Activated CD4-positive, alpha-beta T cell treated with anti-CD3 and anti-CD28 coated beads for 48 hours (primary cell): ENCODE measurements at places on chromosomes 7 and 10.

DNA sequence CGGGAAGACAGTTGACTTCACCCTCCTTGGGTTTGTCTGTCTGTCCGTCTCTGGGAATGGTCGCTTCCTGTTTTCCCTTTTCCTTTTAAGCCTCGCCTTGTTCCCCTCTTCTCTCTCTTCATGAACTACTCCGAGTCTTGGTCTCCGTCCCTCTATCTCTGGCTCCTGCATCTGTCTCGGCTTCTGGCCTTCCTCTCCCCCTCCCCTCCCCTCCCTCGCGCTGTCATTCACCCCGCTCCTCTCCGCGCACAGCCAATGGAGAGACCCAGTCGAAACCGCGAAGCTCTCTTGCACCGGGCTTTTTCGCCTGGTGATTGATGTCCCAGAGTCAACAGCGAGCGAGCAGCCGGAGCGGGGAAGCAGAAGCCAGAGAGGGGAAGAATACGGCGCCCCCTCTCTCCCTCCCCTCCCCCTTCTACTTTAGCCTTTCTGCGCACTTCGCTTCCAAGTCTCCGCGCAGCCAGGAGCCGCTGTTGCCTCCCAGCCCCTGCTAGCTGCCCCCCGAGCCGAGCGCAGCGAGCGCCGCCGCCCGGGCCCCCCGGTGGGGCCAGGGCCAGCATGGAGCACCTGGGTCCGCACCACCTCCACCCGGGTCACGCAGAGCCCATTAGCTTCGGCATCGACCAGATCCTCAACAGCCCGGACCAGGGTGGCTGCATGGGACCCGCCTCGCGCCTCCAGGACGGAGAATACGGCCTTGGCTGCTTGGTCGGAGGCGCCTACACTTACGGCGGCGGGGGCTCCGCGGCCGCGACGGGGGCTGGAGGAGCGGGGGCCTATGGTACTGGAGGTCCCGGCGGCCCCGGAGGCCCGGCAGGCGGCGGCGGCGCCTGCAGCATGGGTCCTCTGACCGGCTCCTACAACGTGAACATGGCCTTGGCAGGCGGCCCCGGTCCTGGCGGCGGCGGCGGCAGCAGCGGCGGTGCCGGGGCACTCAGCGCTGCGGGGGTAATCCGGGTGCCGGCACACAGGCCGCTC lies at the start of gene TLX1:
Gene TLX1, plus strand, starts transcription at position 317 of the 978 bp plus-strand sequence. Its CDS starts 242 bp downstream, at position 559.
- DNase-seq: no peak

DNA sequence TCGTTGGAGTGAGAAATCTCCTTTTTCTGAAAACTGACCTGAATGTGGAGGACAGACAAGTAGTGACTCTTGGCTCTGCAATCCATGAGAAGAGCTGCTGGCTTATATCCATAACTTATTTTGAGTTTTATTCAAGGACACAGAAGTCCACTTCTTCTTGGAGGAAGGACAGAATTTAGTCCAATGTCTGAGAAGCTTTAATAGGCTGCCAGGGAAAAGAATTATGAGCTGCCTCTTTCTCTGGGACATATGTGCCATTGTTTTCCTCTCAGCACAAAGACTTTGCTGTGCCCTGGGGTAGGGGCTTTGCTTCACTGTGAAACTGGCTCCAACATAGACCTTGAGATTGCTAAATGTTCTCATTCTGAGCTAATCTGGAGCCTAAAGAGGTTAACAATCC lies 20.5 kb upstream of the AOC1 start:
- no peak for DNase-seq

DNA sequence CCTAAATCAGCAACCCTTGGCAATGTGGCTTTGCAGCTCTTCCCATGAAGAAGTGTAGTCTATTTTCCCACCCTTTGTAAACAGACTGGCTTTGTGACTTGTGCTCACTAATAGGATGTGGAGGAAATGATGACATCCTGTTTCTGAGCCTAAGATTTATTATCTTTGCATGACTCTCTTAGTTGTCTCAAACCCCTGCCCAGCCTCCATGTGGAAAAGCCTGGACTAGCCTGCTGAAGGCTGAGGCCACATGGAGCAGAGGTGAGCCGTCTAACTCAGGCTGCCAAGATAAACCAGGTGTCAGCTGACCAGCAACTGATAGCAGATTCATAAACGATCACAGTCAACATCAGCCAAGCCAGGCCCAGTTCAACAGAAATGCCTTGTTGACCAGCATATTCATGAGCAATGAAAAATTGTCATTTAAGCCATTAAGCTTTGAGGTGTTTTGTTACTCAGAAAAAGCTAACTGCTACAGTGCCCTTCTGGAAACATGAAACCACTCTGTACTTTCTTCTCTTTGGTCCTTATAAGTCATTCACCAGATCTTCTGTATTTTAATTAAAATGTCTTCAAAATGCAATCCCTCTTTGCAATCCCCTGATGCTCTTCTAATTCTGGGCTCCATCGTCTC lies 586.3 kb upstream of the ANKRD30A start:
- no peak for DNase-seq

GRCh38 chr7:57413529-57414398 lies 36.2 kb upstream of the ZNF716 start:
- no peak for DNase-seq

- DNase-seq: no peak
Observed at GRCh38 chr7:96143495-96144259, 178.2 kb downstream of the SLC25A13 start.

DNA sequence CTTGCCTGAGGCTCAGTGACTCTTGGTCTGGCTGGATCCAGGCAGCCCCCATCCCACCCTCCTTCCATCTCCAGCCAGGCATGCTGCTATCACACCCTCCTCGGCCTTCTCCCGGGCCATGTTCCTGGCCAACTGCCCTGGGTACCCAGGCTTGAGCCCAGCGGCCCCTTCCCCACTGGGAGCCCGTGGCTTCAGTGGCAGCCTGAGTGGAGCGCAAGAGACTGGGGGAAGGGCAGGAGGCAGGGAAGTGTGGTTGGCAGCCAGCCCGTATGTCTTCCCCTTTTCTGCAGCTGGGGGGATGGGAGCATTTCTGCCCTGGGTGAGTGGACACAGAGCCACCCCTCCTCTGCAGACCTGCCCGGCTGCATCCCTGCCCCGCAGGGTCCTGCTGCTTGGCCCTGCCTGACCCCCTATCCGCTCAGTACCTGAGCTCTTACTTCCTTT lies 148.5 kb downstream of the ARHGAP22 start:
- no peak for DNase-seq

GRCh38 chr7:74074770-74075169 lies 8.8 kb upstream of the LIMK1 start:
- no peak for DNase-seq

DNA sequence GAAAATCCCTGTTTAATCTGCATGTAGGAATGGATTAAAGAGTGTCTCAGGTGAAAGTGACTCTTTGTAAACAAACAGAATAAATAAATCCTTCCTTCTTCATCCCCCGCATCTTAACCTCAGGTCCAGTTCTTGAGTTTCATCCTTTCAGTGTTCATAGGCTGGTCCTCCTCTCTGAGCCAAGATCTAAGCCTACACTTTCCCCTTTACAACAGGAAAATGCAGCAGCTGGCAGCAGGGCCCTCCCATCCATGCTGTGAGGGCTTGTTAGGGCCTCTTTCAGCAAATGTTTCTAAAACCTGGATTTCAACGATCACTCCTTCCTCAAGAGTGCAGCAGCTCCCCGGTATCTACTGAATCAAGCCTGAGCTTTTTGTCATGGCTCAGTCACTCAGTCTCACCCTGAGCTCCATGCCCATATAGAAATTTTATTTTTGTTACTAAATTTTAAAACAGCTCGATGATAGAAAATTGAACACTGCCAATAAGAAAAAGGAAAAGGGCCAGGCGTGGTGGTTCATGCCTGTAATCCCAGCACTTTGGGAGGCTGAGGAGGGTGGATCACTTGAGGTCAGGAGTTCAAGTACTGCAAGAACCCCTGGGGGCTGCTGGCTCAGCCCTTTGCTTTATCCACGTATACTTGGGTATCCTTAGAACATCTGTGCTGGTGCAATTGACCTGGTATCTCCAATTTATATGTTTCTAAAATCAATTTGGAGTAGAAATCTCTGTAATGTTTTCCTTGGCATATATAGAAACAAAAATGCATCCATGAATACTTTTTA lies 15.6 kb downstream of the BLNK start:
- DNase-seq: no peak

DNA sequence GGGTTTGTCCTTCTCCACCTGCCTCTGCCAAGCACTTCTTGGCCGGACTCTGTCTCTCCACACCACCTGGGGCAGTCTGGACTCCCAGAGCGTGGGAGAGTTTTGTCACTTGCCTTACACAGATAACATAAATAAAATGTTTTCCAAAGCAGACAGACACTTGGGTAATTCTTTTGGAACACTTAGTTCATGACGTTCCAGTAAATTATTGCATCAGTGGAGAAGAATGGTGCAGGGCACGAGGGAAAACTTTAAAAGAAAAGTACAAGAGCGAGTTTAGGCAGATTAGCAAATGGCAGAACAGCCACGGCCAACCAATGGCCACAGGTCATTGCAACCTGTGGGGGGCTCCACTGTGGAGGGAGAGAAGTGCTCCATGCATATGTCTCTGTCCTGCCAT lies 170.6 kb upstream of the GRB10 start:
- no peak for DNase-seq

- no peak for DNase-seq
Observed at GRCh38 chr7:136900005-136900404, 31.6 kb downstream of the CHRM2 start.

DNA sequence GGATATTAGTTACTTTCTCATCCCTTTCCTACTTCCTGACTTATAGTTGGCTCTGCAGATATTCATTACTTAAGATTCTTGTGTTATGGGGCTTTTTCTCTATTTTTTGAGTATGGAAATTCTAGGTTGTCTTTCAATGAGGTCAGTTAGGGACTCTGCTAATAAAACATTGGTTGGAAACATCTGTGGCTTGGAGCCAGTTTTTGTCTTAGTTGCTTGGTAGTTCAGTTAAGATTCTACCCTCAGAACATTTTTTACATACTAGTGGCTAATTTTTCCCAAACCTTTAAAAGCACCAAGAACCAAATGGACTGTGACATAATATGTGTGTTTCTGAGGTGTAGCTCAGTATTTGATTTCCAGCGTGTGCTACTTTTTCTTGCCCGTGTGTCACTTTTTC lies 305.6 kb upstream of the FZD1 start:
- no peak for DNase-seq

- DNase-seq: no peak
Observed at GRCh38 chr10:7811000-7811399, 7.3 kb upstream of the TAF3 start.

DNA sequence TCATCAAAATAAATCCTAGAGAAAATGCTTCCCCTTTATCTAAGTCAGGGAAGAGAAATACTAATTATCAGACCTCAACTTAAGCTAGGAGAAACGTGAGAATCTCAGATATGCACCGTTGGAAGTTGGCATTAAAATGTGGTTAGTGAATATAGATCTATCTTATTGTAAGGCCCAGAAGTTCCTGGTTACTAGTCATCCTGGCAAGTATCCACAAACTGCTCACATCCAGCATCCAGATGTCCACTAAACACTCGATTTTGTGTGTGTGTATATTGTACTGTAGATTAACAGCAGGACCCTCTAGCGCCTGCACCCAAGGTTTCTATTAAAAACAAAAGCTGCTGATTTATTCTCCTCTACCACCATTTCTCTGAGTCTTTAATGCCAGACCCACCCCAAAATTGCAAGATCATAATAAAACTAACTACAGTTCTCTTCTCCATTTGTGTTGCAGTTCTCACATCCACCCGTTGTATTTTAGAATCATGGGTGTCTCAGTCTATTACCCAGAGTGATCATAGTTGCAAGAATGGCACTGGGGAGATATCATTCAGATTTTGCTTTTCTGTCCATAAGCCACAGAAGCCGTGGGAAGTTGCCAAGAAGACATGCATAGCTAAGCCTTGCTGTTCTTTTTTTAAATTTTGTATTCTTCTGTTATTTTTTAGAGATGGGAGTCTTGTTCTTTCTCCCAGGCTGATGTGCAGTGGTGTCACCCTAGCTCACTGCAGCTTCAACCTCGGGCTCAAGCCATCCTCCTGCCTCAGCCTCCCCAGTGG lies 165.4 kb downstream of the KIAA1217 start:
- no peak for DNase-seq

- no peak for DNase-seq
Observed at GRCh38 chr7:121137580-121137979, 149.1 kb downstream of the CPED1 start.

- peak; percentile 48 for DNase-seq
Observed at GRCh38 chr7:28180364-28181147, at the start of gene JAZF1. Gene JAZF1 (minus strand): TSS chr7:28180795.

DNA sequence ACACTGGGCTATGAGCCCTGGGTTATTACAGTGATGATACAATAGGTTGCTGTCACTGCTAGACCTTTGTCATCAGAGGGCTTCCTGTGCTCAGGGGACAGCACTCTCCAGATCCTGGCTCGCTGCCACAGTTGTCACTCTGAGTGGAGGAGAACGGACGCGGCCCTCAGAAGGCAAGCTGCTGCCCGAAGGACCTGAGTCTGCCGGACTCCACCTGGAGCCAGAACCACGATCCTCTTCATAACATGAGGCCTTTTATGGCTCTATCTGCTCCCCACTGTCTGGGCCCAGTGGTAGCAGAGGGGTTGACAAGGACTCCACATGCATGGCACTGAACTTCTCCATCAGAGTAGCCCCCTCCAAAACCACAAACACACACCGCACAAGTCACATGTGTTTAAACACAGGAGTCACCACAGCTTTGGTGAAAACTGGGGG lies 94.7 kb upstream of the EFCAB10 start:
- DNase-seq: peak; percentile 71

DNA sequence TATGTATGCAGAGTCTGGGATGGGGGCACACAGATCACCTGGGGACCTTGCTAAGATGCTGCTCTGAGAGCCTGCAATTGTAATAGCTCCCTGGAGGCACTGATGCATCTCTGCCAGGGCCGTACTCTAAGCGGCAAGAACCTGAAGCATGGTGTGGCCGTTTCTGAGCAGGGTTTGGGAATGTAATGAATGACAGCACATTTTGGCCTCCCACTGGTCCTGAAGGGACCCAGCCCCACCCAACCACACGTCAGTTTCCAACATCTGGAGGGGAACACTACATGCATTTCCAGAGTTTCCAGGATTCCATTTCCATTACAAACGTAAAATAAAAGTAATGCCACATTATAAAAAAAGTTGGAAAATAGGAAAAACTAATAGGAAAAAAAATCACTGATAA lies 14.0 kb downstream of the ZCCHC24 start:
- DNase-seq: no peak

DNA sequence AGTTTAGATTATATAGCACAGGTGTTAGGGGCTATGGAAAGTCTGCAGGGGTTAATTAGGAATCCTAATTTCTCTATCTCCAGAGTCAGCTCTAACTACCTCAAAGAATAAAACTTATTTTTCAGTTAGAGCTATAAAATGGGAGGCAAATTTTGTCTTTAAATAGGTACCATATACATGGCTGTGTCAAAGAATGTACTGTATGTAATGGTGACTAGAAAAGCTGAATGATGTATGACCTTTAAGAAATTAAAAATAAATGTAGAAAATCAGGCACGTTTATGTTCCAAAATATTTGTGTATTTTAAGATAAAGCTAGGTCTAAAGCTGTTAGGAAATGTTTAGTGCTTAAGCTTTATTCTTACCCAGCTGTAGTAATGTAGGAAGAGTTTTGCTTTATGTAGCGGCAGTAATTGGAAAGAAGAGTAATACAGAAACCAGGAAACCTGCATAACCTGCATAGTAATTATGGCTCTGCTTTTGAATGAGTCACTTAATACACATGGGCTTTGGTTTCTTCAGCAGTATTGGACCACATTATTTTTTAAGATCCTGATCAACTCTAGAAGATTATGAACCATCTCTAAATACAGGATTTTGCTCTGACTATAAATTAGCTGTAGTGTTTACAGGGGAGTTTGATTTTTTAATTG lies 85.0 kb downstream of the KMT2E start:
- no peak for DNase-seq
